ENCODE measurements at places on chromosomes 16 and 17.

DNA sequence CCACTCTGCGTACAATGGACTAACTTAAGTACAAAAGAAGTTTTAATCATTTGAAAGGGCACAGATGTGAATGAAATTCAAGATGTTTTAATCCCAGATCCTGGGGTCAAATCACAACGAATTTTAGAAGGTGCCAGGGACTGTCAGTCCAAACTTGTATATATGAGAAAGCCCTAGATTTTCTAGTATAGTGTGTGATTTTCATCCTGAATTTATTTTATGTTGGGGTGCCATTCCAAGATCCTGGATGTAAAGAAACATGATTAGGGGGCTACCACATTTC is 64.3 kb downstream of the TUBD1 start:
- DNase-seq, result no peak

DNA sequence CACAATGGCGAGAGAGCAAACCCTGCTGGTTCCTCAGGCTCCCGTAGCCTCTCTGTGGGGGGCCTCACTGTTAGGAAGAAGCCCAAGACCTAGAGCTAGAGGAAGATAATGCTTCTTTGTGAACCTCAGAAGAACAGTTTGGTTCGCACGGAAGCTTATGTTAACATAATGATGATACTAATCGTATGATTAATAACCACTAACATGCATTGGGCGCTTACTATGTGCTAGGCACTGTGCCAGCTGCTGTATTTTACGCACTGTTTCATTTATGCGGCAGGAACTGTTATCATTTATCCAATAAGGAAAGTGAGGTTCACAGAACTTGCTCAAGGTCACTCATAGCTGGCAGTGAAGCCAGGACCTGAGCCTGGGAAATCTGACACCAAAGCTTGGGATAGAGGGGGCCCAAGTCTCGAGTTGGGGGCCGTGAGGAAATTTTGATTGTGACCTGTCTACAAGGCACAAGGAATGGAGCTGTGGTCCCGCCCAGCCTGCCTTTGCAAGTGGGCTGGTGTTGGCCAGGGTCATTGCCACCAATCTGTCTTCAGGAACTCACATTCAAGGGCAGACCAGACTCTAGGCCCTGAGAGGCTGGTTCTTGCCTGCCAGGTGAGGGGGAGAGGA is 6.8 kb downstream of the PRCD start:
- DNase-seq, result no peak

- DNase-seq, result no peak
Observed at GRCh38 chr17:59338498-59338897, 7.0 kb downstream of the YPEL2 start.

DNA sequence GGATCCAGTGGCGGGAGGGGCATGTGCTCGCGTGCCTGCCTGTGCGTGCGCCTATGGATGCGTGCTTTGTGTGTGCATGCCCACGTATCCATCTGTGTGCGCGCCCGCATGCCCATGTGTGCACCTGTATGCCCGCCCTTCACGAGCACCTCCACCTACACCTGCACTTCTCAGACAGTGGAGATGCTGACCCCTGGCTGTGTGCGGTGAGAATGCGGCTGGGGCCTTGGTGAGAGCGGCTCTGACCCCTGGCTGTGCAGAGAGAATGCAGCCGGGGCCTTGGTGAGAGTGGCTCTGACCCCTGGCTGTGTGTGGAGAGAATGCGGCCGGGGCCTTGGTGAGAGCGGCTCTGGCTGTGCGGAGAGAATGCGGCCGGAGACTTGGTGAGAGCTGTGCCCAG is 33.9 kb downstream of the AXIN1 start:
- no peak for DNase-seq

DNA sequence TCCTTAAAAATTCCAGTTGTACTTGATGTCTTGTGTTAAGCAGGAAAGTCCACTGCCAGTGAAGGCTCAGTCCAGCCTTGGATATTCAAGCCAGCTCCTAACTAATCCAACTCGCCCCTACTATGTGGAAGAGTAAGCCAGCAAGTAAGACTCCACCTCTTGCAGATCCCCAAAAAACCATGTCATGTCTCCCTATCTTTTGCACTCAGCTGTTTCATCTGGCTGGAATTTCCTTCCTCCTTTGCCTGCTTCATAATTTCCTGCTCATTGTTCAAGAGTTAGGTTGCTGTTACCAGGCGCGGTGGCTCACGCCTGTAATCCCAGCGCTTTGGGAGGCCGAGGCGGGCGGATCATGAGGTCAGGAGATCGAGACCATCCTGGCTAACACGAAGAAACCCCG is 37.8 kb downstream of the RBBP6 start:
- no peak for DNase-seq

- DNase-seq, result no peak
Observed at GRCh38 chr16:70252355-70252988, 732 bp upstream of the EXOSC6 start.

- DNase-seq, result no peak
Observed at GRCh38 chr16:85519540-85520231, 93.4 kb upstream of the GSE1 start.

GRCh38 chr17:72804949-72805707 is 287.4 kb downstream of the SLC39A11 start:
- DNase-seq, result no peak

GRCh38 chr17:35051579-35052240 is 11.8 kb downstream of the RFFL start:
- DNase-seq, result peak; percentile 88

DNA sequence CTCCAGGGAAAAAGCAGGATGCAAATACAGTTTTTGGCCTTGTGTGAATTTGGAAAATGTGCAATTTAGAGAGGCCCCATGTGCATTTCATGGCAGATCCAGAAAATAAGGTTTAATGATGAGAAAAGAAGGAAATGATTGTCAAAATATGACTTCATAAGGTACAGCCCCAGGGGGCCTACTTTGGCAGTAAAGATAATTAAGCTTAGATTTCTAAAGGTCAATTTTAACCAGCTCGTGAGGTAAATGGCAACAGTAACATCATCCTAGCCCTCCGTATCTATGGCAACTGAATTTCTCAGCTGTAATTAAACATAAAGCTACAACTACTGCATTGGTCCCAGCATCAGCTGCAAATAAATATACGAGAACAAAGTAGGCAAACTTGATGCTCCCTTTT is 30.0 kb upstream of the PRSS54 start:
- DNase-seq, result no peak

GRCh38 chr17:81902023-81902652 is at the start of gene NPB:
TSS of gene NPB (plus strand) at chr17:81902238. CDS start at chr17:81902278, 40 bp downstream.
- no peak for DNase-seq

DNA sequence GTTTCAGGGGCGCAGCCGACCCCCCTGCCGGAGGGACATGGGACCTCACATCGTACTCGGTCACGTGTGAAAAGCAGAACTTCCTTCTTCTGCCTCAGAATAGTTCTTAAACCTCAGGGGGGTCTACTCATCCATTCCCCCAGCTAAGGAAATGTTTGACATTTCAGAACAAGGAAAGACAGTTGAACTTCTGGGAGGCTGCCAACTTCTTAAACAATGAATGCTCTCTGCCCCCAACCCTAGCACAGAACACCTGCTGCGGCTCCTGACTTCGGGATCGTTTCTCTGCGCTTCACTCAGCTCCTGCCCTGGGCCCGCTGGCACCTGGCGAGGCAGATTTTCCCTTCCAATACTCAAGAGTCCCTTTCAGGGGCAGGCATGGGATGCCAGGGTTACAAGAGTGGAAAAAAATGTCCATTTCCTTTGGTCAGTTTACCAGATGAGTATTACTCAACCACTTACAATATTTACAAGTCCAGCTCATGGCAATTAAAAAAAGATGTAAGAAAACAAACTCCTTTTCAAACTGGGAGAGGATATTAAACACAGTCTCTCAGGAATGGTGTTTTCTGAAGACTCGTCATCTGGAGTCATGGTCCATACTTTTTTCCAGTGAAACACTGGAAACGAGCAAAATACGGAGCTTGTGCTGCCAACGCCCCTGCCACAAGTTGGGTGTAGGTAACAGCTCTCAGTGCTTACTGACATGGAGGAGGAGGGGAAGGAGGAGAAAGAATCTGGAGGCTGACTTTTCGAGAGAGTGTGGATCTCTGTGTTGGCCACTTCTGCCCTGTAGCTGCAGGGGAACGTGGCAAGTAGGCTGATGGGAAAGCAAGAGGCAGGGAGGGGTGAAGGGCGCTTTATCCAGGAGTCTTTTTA is 235.7 kb downstream of the NTN1 start:
- DNase-seq, result no peak

DNA sequence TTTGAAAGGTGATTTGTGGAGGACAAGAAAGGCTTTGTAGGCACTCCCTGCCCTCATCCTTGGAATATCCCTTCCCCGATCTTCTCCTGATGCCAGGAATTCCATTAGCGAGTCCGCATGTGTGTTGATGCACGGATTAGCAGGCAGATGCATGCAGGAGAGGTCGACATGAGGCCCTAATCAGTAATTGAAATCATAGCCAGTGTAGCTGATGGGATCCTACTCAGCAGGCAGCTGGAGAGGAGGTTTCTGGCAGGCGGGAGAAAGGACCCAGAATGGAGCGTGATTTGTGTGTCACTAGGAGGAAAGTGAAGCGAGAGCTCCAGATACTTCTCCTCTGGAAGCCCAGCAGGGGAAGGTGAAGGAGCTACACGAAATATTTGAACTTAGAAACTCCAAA is 196.3 kb upstream of the CDH11 start:
- DNase-seq, result no peak

GRCh38 chr16:75497558-75497957 is 2.3 kb upstream of the CHST6 start:
- no peak for DNase-seq

DNA sequence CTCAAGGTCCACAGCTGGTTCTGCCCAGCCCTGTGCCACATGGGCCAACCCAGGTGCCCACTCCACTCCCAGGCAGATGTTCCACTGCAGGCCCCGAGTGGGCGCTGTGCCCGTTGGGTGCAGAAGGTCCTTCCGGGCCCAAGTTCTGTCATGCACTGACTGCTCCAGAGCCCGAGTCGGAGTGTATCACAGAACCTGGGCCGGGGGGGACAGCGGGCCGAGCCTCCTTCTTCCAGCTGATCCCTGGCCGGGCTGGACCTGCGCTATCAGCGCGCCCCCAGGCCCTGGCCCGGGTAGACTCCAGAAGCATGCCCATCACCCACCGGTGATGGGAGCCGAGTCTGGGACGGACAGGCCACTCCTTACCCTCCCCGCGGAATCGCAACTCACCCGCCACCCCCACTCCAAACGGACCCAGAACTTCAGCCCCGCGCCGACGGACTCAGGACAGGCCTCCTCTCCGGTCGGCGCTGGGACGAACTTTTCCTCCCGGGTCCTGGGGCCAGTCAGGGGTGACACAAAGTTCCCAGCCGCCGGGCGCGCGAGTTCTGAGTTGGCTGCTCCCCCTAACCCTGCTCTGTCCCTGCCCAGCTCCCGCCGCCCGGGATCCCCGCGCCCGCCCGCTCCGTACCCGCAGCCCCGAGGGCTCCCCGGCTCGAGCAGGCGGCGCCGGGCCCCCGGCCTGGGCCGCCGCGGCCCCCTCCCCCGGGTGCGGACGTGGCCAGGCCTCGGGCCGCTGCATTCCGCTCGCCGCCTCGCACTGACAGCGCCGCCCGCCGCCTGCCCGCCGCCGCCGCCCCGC is at the start of gene COPZ2:
COPZ2 (minus strand) TSS at position 762 of the 802 bp plus-strand sequence; CDS start at position 742, 20 bp downstream.
- DNase-seq, result no peak

DNA sequence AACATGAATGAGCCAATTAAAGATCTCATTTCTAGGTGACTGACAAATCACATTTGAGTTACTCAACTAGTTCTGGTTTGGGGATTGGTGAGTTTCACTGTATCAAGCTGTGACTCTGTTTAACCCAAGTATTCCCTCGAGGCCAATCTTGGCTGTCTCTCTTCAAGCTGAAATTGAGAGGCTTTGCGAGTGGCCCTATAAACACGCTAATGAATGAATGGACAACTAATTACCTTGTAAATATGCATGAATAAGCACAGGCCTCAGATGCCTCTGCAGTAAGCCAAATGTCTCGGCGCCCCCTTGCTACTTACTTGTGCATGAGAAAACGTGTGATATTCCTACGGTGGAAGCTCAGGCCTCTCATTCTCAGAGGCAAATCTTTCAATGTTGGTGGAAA is 450.3 kb upstream of the PSMD7 start:
- DNase-seq, result no peak
